Activated naive CD8-positive, alpha-beta T cell treated with anti-CD3 and anti-CD28 coated beads for 36 hours (primary cell): ENCODE measurements at places on chromosomes 3 and 15.

GRCh38 chr3:43627360-43627759 is 5.5 kb upstream of the ANO10 start:
- no peak for DNase-seq

GRCh38 chr3:149393345-149394160 is 16.1 kb upstream of the TM4SF1 start:
- DNase-seq = peak; percentile 28

DNA sequence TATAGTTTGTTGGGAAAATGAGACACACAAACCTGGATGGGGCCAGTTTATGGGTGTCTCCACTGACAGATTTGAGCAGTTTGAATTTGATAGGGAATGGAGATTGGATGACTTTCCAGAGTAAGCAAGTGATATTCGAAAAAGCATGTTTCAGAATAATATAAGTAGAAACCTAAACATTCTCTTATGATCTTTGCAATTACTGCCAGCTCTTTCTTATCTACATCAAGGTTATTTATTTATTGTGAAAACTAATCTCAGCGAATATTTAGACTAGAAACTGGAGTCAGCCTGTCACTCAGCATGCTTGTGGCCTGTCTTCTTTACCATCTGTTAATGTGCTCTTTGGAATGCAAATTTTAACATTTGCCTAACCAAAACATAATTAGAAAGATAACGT is 57.8 kb upstream of the SPPL2A start:
- DNase-seq = no peak

GRCh38 chr15:74783808-74784175 is 1.9 kb downstream of the CSK start:
- no peak for DNase-seq

DNA sequence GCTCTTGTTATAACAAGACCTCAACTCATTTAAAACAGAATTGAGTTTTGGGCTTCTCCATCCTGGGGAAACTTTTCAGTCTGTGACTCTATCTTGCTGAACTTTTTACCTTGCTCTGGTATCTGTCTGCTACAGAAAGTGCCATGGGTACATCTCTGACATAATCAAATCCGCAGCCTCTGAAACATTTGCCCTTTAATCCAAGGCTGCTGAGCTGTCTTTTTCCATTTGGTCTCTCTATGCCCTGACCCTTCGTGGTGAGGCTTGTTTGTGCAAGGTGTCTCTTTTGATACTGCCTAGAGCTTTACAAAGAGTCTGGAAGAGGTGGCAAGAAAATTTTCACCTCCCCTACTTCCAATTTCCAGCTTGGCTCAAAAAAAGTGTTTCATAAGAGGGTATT is 11.3 kb downstream of the TMEM108 start:
- no peak for DNase-seq

GRCh38 chr3:5002174-5002870 is 23.1 kb downstream of the BHLHE40 start:
- no peak for DNase-seq

- no peak for DNase-seq
Measured at GRCh38 chr15:39665629-39666250, 84.9 kb downstream of the THBS1 start.
